ENCODE measurements at places on chromosomes 1 and 21.

DNA sequence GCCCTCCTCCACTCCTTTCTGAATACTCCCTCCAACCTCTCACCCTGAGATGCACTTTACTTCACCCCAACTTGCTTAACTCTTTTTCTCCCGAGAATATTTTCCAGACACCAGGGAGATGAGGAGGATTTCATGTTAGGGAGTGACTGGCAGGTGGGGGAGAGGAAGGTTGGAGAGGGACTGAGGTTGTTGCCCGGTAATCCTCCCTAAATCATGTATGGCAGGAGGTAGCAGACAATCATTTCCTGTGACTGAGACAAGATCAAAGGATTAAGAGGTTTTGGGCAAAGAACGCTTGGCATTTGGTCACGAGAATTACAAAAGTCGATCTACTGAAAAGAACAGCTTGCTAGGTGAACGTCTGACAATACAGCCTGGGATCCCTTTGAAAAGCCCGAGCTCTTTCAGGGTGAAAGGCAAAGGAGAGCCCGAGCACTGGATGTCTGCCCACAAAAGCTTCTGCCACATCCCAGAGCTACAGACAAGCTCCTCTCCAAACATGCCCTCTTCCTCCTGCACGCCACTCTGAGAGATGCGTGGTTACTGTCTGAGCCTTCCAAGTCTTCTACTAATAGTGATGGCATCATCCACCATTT is 154.1 kb downstream of the DAB1 start:
- no peak for DNase-seq

DNA sequence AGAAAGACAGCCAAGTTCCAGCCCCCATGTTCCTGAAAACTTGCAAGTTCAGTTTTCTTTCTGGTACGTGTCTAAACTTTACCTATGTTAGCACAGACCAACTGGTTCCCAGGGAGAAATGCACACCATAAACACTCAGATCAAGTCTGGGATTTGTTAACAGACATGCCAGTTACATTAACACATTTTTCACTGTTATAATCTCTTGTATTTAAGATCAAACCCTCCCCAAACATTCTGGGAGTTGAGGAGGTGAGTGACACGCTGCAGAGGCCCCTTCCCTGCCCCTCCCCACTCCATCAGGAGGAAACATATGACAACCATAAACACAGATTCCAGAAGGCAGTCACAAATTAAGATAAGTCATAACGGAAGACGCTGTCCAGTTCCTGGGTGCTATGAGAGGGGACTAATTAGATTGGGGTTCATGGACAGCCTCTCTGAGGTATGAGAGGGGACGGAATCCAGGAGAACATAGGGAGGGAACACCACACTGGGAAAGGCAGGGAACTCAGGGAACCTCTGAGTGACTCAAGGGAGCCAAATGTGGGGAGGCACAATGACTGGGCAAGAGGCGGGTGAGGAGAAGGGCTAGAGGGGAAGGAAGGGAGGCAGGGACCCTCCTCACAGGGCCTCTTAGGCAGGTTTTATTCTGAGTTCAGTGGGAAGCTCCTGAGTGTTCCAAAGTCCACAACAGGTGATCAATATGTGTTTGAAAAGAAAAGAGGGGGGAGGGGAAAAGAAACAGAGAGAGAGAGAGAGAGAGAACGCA is 25.0 kb downstream of the DUSP10 start:
- no peak for DNase-seq

GRCh38 chr1:220879509-220880361 is 492 bp downstream of the HLX start:
- DNase-seq: no peak

DNA sequence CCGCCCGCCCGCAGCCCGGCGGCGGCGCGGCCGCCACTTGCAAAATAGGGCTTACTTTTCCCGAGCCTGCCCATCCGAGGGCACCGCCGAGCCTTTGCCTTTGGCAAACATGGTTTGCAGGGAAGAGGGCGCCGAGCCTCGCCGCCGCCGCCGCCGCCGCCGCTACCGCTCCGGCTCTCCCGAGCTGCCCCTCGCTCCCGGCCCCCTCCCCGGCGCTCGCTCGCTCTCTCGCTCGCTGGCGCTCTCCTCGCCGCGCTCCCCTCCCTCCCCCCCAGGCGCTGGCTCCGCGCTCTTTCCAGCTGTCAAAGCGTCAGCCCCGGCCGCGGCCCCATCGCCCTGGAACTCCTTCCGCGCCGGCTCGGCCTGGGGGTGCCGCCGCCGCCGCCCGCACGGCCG is 298 bp downstream of the SSBP3 start:
- DNase-seq: no peak

- no peak for DNase-seq
Observed at GRCh38 chr1:181179279-181179986, 90.9 kb downstream of the IER5 start.

DNA sequence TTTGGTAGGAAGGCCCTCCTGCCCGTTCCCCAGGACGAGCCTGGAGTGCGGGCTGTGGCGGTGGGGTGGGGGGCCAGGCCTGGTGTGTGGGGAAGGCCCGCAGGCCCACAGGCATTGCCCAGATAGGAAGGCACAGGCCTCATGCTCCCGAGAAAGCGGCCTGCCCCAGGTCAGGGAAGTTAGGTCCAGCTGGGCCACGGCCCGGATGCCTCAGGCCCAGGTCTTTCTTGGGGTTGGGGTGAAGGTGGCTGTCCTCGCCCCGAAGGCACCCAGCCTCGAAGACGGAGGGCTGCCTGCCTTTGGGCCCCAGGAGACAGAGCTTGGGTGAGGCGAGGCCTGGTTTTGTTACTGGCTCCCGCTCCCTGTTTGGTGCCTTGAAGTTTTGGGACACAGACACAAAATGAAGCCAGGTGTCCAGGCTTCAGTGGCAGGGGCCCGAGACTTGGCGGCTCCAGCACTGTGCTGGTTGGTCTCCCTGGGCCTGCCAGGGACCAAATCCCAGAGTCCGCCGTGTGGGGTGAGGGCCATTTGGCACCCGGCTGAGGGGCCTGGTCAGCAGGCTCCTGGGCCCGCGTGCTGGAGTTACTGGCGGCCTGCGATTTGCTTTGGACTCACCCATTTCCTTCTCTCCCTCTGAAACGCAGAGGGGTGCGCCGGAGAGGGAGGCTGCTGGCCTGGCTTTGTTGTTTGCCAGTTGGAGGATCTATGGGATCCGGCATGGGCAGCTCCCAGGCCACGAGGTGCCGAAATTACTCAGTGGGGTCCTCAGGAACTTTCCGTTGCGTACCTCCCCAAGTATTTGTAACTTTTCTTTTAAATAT is 2.0 kb downstream of the SKI start:
- no peak for DNase-seq

- no peak for DNase-seq
Observed at GRCh38 chr21:39367783-39368182, 18.9 kb upstream of the HMGN1 start.

- no peak for DNase-seq
Observed at GRCh38 chr1:6483761-6484117, 7.7 kb downstream of the PLEKHG5 start.

GRCh38 chr1:185656663-185657062 is 77.5 kb upstream of the HMCN1 start:
- no peak for DNase-seq

DNA sequence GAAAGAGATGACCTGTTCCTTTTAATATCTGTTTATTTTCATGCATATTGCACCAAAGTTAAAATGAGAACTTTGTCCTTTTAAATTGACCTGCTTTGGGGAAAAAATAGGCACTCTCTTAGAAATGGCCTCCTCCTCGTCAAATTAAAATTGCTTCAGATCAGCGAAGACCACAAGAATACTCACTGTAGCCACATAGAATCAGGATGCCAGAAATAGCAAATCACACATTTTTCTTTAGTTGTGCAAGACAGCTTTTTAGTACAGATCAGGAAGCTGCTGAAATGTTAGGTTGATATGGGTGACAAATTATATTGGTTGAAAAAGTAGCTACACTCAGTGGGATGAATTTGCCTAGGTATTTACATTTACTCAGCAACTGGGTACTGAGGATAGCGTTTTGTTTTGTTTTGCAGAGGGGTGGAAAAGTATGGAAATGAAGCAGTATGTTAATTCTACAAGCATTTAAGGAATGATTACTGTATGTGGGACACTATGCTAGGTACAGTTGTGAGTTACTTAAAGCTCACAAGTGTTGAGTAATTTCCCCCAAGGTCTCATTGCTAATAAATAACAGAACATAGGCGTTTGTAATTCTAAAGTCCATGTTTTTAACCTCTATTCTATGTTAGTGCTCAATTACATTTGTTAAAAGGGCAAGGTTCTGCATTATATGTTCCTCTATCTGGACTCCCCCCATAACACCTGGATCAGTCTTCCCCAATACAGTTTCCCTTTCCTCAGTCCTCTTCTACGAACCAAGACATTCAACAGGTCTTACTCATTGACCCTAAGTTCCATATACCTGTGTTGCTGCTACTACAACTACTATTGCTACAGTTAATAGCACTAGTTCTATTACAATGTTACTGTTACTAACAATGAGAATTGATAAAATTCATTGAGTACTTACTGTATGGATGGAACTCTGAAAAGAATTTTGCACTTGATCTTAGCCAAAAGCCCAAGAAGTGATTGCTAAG is 99.4 kb upstream of the S1PR1 start:
- DNase-seq: no peak

GRCh38 chr1:84538599-84538998 is 32.2 kb upstream of the GNG5 start:
- no peak for DNase-seq

DNA sequence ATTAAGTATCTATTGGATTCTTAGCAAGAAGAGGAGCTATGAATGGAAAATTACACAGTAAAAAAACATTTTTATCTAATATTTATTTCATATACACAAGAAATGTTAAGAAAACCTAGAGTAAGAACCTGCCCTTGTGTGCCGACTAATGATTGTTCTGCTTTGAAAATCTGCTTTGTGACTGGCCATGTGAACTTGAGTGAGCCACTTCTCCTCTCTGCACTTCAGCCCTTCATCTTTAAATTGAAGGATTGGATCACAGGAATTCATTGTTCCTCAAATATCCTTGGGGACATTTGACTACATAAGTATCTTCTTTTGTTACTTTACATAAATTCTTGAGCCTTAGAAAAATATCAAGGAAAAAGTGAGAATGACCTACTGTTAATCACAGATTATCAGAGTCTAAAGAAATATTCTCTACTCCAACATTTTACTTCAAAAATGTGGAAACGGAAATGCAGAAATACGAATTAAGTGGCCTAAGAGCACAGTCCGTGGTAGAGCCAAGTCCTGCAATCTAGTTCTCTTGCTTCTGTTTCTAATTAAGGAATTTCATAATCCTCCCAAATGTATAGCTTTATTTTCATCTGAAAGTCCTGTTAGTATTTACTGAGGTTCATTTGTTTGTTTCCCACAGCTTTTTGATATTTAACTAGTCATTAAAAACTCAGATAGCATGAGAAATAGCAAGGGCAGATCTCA is 46.3 kb upstream of the SAMSN1 start:
- no peak for DNase-seq

GRCh38 chr1:220901881-220902280 is 22.6 kb downstream of the HLX start:
- no peak for DNase-seq

DNA sequence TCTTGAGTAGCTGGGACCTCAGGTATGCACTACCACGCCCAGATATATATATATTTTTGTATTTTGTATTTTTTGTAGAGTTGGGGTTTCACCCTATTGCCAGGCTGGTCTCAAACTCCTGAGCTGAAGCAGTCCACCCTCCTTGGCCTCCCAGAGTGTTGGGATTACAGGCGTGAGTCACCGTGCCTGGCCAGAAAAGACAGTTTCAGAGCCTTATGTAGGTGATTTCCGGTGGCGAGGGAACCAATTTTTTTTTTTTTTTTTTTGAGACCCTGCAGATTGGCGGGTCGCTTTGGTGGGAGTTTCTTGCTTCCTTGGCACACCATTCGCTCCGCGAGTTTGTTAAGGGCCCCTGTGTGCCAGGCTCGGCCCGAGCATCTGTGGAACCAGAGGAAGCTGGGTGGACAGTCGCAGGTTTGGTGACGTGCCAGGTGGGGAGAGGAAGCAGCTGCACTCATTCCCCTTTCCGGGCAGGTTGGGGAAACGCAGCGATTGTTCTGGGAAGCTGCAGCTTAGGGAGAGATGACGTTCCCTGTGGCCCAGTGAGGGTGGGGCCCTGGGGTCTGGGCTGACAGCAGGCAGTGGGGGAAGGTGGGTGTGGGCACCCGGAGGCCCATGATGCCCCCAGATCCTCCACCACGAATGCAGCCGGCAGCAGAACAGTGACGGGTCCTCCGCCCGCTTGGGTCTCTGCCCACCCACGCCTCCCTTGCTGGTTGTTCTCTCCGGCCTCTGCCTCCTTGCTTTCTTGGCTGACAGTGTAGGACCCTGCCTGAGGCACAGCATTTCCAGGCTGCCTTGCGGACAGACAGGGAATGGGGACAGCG is 25.1 kb downstream of the SPSB1 start:
- DNase-seq: no peak

DNA sequence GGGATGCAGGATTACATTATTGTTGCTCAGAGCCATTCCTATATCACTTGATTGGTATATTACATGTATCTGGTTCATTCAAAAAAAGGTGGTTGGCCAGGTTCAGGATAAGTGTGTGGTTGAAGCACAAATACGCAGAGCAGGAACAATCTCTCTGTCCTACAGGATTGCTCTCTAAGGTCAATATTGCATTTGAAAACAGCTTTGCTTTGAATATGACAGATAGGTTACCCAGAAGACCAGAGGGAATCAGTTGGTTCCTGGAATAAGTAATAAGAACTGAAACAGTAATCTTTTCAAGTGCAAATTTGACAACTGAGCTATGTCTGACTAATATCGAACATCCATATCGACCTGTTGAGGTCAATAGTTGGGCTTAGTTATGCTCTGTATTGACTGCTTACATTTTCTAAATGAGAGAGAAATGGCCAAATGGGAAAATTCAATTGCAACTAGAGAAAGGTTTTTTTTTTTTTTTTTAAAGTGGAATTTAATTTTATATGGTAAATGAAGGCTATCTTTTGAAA is 176.8 kb downstream of the ATP6V1G3 start:
- no peak for DNase-seq

DNA sequence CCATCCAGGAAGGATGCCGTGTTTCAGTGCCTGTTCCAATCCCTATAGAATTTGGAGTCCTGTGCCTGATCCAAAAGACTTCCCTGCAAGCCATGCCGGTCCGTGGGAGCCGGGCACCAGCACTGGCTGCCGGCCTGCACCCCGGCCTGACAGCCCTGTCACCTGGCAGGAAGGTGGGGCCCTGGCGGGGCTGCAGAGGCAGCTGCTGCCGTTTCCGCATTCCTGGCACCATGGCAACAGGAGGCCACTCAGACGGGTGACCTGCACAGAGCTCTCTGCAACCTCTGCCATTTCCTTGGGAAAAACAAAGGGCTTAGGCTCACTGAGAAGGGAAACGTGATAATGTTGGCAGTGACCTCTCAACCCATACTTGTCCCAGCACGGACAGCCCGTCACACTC is 63.2 kb upstream of the TMEM51 start:
- peak; percentile 42 for DNase-seq
